NCI-H1092 (cell line): ENCODE measurements at places on chromosomes 2 and 18.

DNA sequence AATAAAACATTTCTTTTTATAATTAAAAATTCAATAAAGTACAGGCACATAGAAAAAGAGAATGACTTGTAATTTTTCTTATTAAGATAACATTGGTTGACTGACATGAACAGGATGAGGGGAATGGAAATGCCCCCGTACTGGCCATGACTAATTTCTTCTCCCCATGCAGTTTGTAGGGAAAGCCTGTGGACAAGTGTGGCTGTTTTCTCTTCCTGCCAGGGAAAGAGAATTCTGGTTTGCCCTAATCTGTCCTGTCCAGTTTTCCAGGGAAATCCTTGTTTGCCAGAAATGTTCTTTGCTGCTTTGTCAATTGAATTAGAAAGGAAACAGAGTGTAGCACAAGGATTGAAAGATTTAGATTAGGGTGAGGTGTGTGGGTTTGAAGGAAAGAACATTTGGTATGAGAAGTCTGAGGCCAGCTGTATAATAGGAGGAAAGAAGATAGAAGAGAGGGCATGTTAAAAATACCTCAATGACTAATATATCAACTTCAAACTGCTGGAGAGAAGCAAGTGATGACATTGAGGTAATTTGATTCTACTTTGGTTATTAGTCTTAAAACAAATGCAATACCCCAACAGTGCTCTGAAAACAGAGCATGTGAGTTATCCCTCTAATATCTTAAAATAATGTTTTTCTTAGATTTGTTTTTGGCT, 593.9 kb upstream of the ZNF804A start:
- DNase-seq: no peak

DNA sequence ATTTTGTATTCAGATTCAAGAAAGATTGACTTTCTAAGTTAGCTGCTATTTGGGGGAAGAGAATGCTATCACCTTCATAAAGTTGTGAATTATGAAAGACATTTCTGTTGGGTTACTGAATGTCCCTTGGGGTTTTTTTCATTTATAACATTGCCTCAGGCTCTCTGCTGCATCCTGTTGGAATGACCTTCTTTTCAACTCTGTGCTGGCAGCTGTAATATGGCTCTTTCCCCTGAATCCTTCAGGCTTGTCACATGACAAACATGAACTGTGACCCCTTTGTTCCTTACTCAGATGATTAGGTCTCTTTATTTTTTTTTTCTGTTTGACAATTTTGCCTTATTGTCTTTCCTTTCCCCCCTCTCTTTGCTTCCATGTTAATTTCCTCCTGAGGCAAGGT, 159.8 kb downstream of the TAF4B start:
- DNase-seq: no peak

- no peak for DNase-seq
Observed at GRCh38 chr2:73832930-73833329, 4.2 kb downstream of the STAMBP start.

GRCh38 chr2:84492571-84492970, 23.7 kb upstream of the DNAH6 start:
- no peak for DNase-seq

- no peak for DNase-seq
Observed at GRCh38 chr2:202129841-202130240, 56.8 kb downstream of the KIAA2012 start.

GRCh38 chr2:100995309-100996075, 6.6 kb upstream of the RPL31 start:
- DNase-seq: no peak

DNA sequence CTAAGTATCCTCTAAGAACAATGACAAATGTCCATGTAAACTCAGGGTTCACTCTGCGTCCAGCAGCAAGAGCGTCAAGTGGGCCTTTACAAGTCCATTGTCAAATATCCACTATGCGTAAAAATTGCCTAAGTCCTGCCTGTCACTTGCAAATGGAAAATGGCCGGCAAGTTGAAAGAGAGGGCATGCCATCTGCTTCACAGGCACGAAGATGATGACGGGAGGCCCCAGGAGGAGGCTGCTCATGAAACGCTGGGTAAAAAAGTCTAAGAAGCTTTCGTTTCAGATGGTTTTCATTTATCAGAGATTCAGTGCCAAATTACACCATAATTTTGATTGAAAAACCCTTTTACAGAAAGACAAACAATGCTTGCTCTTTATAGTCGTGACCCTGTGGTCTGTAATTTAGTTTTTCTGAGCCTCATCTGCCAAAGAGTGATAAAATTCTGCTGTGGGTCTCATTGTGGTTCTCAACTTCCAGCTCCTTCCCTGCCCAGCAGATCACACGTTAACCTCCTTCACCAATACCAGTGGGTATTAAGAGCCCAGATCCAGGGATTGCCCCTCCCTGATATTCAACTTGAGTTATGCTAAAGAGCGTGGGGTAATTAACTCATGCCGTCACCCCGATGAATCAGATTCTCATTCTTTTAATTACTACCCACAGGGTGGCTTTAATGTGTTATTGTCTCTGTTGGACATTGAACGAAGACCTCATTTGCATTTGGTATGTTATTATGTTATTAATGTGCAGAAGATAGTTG, 160.2 kb upstream of the ALKAL2 start:
- no peak for DNase-seq
